Fibroblast of lung (primary cell): ENCODE measurements at places on chromosomes 6 and 20. TPM values are rescaled to one million over a fixed set of nuclear protein-coding genes. Genes with fewer than 3 reads are reported as not detected.

Gene GRM1
- under 0.01 and 0.17 TPM in 2 replicates for total RNA-seq

Gene MYB
- total RNA-seq = under 0.01 TPM in 1 of 2 replicates, not detected in the other

Gene LPIN3
- 3.1 and 5.1 TPM in 2 replicates for total RNA-seq

Gene BPI
- not detected in 2 replicates for total RNA-seq

Gene GDAP1L1
- not detected in 2 replicates for total RNA-seq

Gene PRL
- not detected in 2 replicates for total RNA-seq

GRCh38 chr6:35638679-35639078, 50.0 kb downstream of the FKBP5 start:
- DNase-seq = no peak

- DNase-seq = no peak
Observed at GRCh38 chr20:36368869-36369268, 62.7 kb downstream of the DLGAP4 start.

DNA sequence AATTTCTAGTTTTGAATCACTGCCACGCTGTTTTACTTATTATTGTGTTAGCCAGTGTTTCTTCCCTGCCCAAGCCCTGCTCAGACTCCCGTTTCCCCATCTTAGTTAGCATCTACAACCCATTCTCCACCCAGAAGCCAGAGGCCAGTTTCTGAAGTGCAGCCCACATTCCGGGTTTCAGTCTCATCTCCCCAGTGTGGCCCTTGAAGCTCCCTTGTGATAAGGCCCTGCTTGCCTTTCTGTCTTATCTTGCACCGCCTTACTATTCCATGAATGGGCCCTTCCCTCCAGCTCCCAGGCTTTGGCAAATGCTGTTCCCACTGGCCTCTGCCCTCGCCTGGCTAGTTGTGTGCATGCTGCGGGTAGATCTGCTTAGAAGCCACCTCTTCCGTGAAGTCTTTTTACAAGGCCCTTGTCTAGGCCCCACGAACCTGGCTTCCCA, 41.1 kb downstream of the TOX2 start:
- no peak for DNase-seq

- DNase-seq = peak; percentile 53
Observed at GRCh38 chr6:48834706-48835105, 628.3 kb downstream of the MMUT start.

DNA sequence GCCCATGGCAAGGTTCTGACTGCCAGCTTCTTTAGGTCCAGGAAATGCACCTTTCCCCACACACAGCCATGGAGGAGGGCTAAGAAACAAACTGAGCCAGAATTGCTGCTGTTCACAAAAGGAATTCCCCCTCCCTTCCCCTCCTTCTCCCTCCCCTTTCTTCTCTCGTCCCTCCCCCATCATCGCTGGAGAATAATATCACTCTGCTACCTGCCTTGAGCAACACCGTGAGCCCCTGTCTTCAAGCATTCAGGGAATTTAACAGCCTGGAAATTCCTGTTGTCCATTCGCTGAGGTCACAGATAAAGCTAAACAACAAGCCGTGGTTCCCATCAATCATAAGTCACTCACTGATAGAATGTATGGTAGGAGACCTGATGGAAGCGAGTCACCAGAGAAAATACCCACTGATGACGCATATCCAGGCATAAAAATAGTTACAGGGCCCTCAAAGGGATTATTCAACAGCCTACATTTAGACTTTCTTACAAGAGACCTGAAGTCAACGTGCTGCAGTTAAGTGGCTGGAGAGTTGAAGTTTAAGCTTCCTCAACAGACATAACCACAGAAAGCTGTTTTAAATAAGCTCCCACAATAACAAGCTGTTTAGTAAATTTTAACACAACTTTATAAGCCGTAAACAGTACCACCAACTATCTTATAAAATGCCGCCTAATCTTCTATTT, 59.7 kb downstream of the HIVEP2 start:
- DNase-seq = peak; percentile 99

- DNase-seq = peak; percentile 40
Observed at GRCh38 chr20:21303872-21304586, 898 bp downstream of the XRN2 start.

GRCh38 chr20:54231036-54231435, 23.1 kb downstream of the PFDN4 start:
- no peak for DNase-seq

GRCh38 chr6:130834482-130835251, 7.5 kb downstream of the SMLR1 start:
- DNase-seq = no peak

DNA sequence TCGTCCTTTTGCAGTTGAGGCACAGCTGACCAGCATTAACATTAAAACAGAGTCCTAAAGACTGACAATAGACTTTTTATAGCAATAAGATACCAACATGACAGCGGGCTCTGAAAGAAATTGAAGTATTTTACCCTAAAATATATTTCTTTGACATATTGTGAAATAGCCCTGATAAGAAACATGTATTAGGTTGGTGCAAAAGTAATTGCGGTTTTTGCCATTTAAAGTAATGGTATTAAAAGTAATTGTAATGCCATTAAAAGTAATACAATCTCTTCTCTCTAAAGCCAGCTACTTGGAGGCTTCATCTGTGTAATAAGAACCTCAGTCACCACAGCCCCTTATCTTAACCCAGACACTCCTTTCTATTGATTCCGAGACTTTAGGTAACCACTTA, 394.6 kb downstream of the PREX1 start:
- DNase-seq = no peak

DNA sequence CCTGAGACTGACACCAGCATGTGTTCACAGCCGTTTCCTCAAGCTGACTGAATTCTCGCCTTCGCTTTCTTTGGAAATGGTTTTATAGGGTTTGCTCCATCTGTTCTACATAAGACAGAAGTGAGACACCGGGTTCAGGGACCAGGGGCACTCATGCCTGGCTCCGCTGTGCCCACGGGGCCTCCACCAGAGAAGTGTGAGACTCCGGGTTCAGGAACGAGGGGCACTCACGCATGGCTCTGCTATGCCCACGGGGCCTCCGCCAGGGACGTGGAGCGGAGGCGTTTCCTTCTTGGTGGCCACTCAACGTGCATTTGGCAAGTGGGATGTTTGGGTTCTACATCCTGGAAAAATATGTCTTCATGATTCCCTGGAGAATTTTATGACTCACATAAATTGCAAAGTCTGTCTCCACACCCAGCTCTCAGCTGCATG, 106.6 kb downstream of the RNASET2 start:
- no peak for DNase-seq

DNA sequence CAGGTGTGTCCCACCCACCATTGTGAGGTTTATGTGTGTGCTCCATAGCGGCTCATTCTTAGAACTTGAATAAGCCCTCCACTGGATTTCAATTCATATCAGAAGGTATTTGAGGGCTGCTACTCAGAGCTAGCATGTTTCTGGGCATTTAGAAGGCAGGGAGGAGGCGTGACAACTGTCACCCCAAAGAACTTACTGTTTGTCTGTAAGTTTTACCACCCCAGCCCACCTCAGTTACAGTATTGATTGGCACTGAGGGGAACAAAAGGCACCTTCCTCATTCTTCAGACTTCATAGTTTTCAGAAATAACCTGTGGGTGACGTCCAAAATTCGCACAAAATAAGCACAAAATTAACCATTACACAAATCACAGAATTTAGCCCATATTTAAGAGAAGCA, 81.7 kb downstream of the KHDC1L start:
- DNase-seq = no peak

DNA sequence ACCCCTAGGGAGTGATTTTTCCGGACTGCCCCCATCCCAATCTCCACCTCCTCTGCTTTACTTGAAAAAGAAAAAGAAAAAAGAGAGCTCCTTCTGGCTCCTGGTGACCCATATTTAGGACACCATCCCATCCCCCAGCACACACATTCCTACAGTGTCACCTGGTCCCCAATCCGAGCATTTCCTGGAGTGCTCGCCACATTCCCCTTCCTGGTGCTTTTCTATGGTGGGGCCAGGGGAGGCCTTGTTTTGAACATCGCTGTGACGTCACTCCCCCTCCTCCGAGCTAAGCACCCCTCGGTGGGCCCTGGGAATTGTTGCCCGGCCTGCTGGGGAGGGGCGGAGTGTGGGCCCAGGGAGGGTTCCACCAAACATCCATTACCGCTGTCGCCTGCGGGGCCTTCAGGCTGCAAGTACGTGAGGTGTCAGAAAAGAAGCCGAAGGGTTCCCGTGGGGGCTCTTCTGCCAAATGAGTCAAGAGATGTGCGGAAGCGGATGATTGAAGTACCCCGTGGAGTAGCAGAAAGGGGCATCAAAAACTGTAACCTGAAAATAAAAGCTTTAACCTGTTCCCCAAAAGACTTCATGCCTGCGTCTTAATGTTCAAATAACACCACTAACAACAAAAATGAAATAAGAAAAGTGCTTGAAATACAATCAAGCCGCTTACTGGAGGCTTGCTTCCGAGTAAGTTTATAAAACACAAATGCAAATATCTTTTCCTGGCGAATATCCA, 2.8 kb upstream of the FOXC1 start:
- no peak for DNase-seq

DNA sequence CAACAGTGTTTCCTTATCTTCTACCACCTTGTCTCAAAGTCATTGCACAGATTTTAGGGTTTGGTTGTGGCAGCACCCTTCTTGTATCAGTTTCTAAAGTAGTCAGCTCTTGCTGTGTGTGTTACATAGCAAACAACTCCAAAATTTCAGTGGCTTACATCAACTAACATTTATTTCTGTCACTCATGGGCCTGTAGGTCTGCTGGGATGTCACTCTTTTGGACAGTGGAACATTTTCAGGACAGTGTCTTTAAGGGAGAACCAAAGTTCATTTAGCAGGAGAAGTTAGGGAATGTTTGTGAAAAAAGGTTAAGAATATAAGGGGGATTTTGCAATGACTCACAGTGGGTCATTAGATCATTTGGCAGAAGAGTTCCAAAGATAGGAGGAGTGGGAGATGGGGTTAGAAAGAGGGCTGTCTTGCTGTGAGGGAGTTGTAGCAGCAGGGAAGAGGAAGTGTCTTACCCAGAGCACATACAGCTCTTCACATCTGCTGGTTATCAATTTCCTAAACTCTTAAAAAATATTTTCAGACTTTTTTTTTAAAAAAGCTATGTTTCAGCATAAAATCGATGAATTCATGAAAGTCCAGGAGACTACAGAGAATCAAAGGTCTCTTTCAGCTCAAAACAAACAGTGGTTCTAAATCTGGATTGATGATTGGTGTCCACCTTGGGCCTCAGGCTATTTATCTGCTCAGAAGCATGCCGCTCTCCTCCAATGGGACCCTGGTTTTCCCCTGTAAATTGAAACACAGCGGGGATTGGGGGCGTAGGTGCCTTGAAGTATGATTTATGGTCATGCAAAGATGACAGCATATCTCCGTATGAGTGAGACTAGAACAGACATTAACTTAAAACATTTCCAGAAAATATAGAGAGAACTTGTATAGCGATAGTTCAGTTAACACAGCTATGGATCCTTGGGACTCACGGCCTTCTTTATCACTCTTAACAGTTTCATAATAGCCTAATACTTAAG, 117.3 kb downstream of the B3GAT2 start:
- DNase-seq = no peak

- DNase-seq = no peak
Observed at GRCh38 chr20:43386878-43387277, 70.8 kb upstream of the SRSF6 start.

DNA sequence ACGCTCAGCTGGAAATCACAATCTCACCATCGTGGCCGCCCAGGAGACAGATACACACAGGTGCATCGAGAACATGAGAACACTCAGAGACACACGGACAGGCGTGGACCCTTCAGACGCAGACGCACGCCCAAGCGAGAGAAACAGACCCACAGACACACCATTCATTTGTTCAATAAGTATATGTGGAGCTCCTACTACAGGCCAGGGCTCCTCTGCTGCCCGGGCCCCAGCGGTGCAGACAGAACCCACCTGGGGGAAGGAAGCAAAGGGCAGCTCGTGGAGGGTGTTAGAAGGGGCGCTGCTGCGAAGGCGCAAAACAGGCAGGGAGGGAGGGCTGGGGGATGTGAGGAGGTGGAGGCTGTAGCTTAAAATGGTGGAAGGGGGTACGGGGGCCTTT, 39.2 kb downstream of the SRC start:
- no peak for DNase-seq

GRCh38 chr20:19024296-19025035, 188.0 kb upstream of the SLC24A3 start:
- no peak for DNase-seq

- DNase-seq = no peak
Observed at GRCh38 chr6:7203939-7204338, 96.2 kb downstream of the RREB1 start.

DNA sequence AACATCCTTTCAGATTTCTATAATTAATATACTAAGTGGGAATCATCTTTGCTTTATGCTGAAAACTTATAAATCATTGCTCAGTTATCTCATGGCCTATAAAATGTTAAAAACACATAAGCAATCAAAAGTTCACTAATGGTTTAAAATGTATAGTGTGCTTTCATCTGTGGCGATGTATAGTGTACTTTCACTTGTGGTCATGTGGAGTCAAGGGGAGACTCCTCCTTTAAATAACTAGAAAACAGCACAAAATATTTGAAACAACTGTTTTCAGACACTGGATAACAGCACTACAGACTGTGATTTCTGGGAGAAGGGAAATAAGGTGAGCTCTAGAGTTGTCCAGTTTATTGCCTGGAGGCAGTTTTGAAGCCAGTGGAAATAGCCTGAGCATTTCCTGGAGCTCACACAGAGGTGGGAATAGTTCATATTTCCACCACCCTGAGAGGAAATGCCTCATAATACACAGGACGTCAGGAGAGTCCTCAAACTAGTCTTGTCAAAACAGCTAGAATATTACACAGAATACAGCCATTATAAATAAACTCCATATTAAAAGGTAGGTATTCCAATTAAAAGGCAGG, 89.4 kb downstream of the CEP162 start:
- DNase-seq = no peak

DNA sequence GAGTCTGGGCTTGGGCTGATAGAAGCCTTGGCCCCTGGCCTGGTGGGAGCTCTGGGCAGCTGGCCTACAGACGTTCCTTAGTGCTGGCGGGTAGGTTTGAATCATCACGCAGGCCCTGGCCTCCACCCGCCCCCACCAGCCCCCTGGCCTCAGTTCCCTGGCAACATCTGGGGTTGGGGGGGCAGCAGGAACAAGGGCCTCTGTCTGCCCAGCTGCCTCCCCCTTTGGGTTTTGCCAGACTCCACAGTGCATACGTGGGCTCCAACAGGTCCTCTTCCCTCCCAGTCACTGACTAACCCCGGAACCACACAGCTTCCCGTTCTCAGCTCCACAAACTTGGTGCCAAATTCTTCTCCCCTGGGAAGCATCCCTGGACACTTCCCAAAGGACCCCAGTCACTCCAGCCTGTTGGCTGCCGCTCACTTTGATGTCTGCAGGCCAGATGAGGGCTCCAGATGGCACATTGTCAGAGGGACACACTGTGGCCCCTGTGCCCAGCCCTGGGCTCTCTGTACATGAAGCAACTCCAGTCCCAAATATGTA, 957 bp upstream of the VEGFA start:
- DNase-seq = peak; percentile 86
